ENCODE measurements at places on chromosomes 3 and 15. TPM values are rescaled to one million over a fixed set of nuclear protein-coding genes. Genes with fewer than 3 reads are reported as not detected.
A peak's percentile ranks its signal among the peaks of the same experiment; 100 is the strongest.

GRCh38 chr15:81411051-81411450 is 37.0 kb upstream of the TMC3 start:
- H3K27me3 ChIP-seq: peaks cover 9% of the 10 kb centered on the region
- H3K36me3 ChIP-seq: no peaks in the 10 kb centered on the region
- no peak for DNase-seq
- H3K4me1 ChIP-seq: peaks cover 10% of the 10 kb centered on the region

GRCh38 chr3:186705882-186706780 is 11.0 kb upstream of the KNG1 start:
- H3K27ac ChIP-seq: no peak overlapping the region
- H3K4me1 ChIP-seq: peaks cover 8% of the 10 kb centered on the region
- DNase-seq: peak; percentile 54
- H3K36me3 ChIP-seq: no peaks in the 10 kb centered on the region
- no peak overlapping the region for H3K4me3 ChIP-seq

CHSY1 gene
- total RNA-seq: 37.0 TPM

IL17RB gene
- not detected for total RNA-seq

DNA sequence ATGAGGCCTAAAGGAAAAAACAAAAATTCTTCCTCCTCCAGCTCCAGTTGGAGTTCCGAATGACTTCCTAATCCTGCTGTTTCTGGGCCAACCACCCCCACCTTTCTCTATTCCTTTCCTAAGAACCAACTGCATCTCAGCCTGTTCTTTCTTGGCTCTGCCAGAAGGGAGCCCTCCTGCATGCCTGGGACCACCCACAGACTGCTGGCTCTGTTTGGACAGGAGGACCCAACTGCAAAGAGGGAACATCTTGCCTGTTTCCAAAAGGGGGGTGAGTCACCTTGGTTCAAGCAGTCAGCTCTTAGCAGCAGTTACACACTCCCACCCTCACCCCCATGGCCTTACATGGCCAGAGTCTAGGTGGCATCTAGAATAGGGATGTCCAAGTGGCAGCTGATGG is 116.0 kb upstream of the PRICKLE2 start:
- no peak overlapping the region for H3K27ac ChIP-seq
- DNase-seq: no peak
- no peaks in the 10 kb centered on the region for H3K4me1 ChIP-seq

GRCh38 chr3:162487138-162487537 is 990.5 kb downstream of the OTOL1 start:
- H3K27ac ChIP-seq: no peak overlapping the region
- no peaks in the 10 kb centered on the region for H3K4me1 ChIP-seq
- no peak for DNase-seq
- H3K36me3 ChIP-seq: no peaks in the 10 kb centered on the region
- no peak overlapping the region for H3K4me3 ChIP-seq

CASR gene
- not detected for total RNA-seq

GRCh38 chr15:77889009-77889806 is 188.3 kb downstream of the TBC1D2B start:
- no peak overlapping the region for H3K27ac ChIP-seq
- H3K27me3 ChIP-seq: no peaks in the 10 kb centered on the region
- no peaks in the 10 kb centered on the region for H3K4me1 ChIP-seq
- H3K36me3 ChIP-seq: no peaks in the 10 kb centered on the region
- no peak overlapping the region for H3K4me3 ChIP-seq

- DNase-seq: no peak
- no peaks in the 10 kb centered on the region for H3K27me3 ChIP-seq
- no peak overlapping the region for H3K27ac ChIP-seq
- no peak overlapping the region for H3K4me3 ChIP-seq
Measured at GRCh38 chr3:153246806-153247205, 84.8 kb downstream of the RAP2B start.

SRGAP3 gene
- 1.2 TPM for total RNA-seq

- no peak overlapping the region for H3K27ac ChIP-seq
- H3K4me3 ChIP-seq: no peak overlapping the region
- no peaks in the 10 kb centered on the region for H3K4me1 ChIP-seq
- no peaks in the 10 kb centered on the region for H3K36me3 ChIP-seq
- peaks cover 49% of the 10 kb centered on the region for H3K27me3 ChIP-seq
- no peak for DNase-seq
Measured at GRCh38 chr15:79130535-79131130, 40.1 kb upstream of the RASGRF1 start.

- no peak overlapping the region for H3K27ac ChIP-seq
- H3K27me3 ChIP-seq: peaks cover 16% of the 10 kb centered on the region
- no peaks in the 10 kb centered on the region for H3K36me3 ChIP-seq
- H3K4me1 ChIP-seq: no peaks in the 10 kb centered on the region
- no peak overlapping the region for H3K4me3 ChIP-seq
Measured at GRCh38 chr3:127383656-127384179, 95.9 kb upstream of the PRR20G start.

DNA sequence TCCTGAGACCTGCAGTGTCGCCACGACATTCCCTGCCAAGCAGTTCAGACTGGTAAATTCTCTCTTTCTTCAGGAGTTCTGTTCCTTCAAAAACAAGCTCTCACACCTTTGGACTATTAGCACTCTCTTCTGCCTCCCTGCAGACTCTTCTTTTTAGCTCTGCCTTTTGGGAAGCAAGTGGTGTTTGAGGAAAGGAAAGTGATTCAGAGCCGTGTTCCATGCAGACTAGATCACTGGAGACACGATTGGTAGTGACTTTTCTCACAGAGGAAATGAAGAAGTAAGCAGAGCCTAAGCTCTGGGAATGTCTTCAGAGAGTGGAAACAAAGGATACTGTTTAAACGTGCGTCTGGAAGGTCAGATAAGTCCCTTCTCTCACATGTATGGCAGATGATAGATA is 270.6 kb upstream of the TPRG1 start:
- H3K27me3 ChIP-seq: no peaks in the 10 kb centered on the region
- H3K36me3 ChIP-seq: peaks cover 4% of the 10 kb centered on the region
- H3K4me3 ChIP-seq: no peak overlapping the region

- no peak overlapping the region for H3K4me3 ChIP-seq
- no peak overlapping the region for H3K27ac ChIP-seq
- no peaks in the 10 kb centered on the region for H3K27me3 ChIP-seq
- no peaks in the 10 kb centered on the region for H3K36me3 ChIP-seq
- no peak for DNase-seq
- H3K4me1 ChIP-seq: no peaks in the 10 kb centered on the region
Measured at GRCh38 chr15:41150279-41150678, 34.2 kb upstream of the INO80 start.

MLF1 gene
- total RNA-seq: 0.80 TPM

RTP3 gene
- total RNA-seq: not detected

PLSCR2 gene
- total RNA-seq: not detected

DNA sequence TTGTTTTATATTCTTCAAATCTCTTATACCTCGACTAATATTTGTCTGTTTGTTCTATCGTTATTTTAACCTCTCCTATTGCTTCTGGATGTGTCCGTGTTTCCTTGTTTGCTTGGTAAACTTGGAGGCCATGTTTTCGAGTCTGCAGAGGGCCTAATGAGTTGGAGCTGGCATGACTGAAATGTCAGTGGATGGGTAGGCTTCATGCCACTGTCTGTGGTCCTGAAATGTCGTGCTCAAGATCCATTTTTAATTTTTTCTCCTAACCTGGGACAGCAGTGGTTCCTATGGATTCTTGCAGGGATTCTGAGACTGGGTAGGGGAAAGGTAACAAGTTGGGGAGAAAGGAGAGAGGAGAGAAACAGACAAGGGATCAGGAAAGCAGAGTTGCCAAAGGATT is 18.8 kb upstream of the GASK1A start:
- no peaks in the 10 kb centered on the region for H3K36me3 ChIP-seq
- H3K4me1 ChIP-seq: peaks cover 19% of the 10 kb centered on the region
- DNase-seq: no peak
- no peaks in the 10 kb centered on the region for H3K27me3 ChIP-seq
- no peak overlapping the region for H3K4me3 ChIP-seq

GRCh38 chr3:17204049-17204650 is 319.4 kb downstream of the PLCL2 start:
- peaks cover 3% of the 10 kb centered on the region for H3K4me1 ChIP-seq
- no peak for DNase-seq
- no peaks in the 10 kb centered on the region for H3K27me3 ChIP-seq
- no peak overlapping the region for H3K4me3 ChIP-seq
- peaks cover 54% of the 10 kb centered on the region for H3K36me3 ChIP-seq

DNA sequence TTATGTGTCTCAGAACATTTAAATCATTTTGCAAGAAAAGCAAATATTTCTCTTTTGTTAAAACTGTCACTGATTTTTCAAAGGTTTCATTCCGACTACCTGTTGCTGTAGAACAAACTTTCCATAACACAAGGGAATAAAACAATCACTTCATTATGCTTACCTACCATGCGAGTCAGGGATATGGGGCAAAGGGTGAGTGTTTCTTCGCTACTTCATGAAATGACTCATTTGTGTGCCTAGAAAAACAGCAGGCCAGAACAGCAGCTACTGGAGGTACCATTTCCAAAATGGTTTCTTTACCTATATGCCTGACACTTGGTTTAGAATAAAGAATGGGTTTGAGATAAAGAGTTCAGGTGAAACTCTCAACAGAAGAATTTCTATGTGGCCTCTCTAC is 712.5 kb downstream of the PLOD2 start:
- no peak overlapping the region for H3K4me3 ChIP-seq
- DNase-seq: no peak
- H3K4me1 ChIP-seq: no peaks in the 10 kb centered on the region

GRCh38 chr15:70113304-70113700 is 15.6 kb upstream of the TLE3 start:
- no peaks in the 10 kb centered on the region for H3K4me1 ChIP-seq
- no peak for DNase-seq
- no peaks in the 10 kb centered on the region for H3K36me3 ChIP-seq

GHRL gene
- total RNA-seq: 0.38 TPM

GRCh38 chr3:183185696-183186095 is 23.2 kb upstream of the LAMP3 start:
- H3K27me3 ChIP-seq: no peaks in the 10 kb centered on the region
- no peaks in the 10 kb centered on the region for H3K36me3 ChIP-seq
- no peak overlapping the region for H3K4me3 ChIP-seq
- H3K27ac ChIP-seq: peak overlapping the region; percentile 69
- peaks cover 15% of the 10 kb centered on the region for H3K4me1 ChIP-seq

AGTR1 gene
- total RNA-seq: not detected

DNA sequence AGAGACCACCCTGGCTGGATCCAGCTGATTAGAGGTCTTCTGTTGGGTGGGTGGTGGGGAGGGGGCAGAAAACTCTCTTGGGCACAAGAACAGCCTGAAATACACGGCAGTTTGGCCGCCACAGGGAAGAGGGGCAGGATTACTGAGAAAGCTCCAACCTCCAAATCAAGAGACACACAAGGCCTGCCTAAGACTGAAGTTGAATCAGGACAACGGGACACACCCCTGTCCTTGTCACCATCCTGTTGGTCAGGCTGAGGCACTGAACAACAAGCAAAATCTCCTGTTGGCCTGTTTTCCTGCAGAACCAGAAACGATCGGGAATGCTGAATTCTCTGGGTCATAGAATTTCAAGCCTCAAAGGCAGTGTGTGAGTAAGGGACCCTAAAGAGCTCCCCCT is 247.8 kb downstream of the FAM43A start:
- no peak overlapping the region for H3K27ac ChIP-seq
- DNase-seq: no peak
- H3K36me3 ChIP-seq: no peaks in the 10 kb centered on the region

- peaks cover 4% of the 10 kb centered on the region for H3K4me1 ChIP-seq
- no peak overlapping the region for H3K27ac ChIP-seq
- peaks cover 50% of the 10 kb centered on the region for H3K36me3 ChIP-seq
- DNase-seq: no peak
- H3K27me3 ChIP-seq: no peaks in the 10 kb centered on the region
Measured at GRCh38 chr3:142210608-142211007, 14.8 kb downstream of the GK5 start.

JAGN1 gene
- 49.2 TPM for total RNA-seq

NPAP1 gene
- total RNA-seq: not detected

GPR62 gene
- total RNA-seq: not detected

DNA sequence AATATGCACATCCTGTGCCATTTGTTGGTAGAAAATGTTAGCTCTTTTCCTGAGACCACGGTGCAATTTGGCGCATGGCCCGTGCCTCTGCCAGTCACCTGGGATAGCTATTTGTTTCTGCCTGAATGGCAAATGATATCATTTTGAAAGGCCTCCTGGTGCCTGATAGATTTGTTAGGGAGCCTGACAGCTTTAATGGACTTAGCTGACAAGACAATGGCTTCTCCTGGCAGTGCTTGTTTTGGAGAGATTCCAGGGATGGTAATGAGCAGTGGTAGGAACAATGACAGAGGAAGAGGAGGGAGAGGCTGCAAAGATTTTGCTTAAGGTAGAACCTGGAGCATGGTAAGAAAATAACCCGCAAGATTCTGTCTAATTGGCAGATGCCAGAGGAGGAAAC is 268.5 kb downstream of the CLSTN2 start:
- H3K27me3 ChIP-seq: peaks cover 4% of the 10 kb centered on the region
- no peak overlapping the region for H3K27ac ChIP-seq
- H3K4me1 ChIP-seq: no peaks in the 10 kb centered on the region
- DNase-seq: no peak

- no peak overlapping the region for H3K27ac ChIP-seq
- H3K27me3 ChIP-seq: no peaks in the 10 kb centered on the region
- no peak for DNase-seq
- peaks cover 4% of the 10 kb centered on the region for H3K4me1 ChIP-seq
- no peaks in the 10 kb centered on the region for H3K36me3 ChIP-seq
- no peak overlapping the region for H3K4me3 ChIP-seq
Measured at GRCh38 chr3:22981166-22981565, 222.0 kb upstream of the UBE2E2 start.

DNA sequence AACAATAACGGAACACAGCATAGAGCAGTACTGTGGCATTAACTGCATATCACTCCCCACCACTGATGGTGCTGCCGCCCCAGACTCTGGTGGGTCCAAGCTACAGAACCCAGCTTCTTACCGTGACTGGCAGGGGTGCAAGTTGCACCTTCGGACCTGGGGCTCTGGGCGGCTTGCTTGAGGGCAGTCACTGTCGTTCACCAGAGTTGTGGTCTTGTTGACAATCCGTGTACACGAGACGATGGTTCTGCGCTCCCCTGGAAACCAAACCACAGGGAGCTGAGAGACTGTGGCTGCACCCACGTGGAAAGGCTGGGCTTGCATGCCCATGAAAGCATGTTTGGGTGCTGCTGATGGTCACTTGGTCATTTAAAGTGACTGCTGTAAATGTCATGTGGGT is 293.0 kb downstream of the ADAMTS17 start:
- H3K27ac ChIP-seq: no peak overlapping the region
- no peaks in the 10 kb centered on the region for H3K27me3 ChIP-seq
- no peak overlapping the region for H3K4me3 ChIP-seq
- peaks cover 14% of the 10 kb centered on the region for H3K36me3 ChIP-seq

PLA2G4E gene
- total RNA-seq: not detected

HMCES gene
- total RNA-seq: 83.6 TPM

Data from activated naive CD8-positive, alpha-beta T cell treated with anti-CD3 and anti-CD28 coated beads for 36 hours (primary cell).